Muscle of back (tissue), 13 donors: ENCODE measurements at places on chromosomes 6 and 20. TPM values are rescaled to one million over a fixed set of nuclear protein-coding genes. Genes with fewer than 3 reads are reported as not detected.
A peak's percentile ranks its signal among the peaks of the same experiment; 100 is the strongest.

DNA sequence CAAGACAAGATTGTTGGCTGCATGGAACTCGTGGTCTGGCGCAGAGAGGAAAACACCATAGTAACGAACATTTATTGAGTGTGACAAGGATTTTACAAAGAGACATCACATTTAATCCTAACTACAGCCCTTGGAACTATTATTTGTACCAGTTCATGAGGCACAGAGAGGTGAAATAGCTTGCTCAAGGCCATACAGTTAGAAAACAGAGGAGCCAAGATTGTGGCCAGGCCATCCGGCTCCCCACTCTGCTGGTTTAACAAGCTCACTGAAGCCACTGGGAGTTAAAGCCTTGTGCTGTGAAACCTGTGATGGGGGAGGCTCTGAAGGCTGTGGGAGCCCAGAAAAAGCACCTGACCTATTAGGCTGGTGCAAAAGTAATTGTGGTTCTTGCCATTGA, 74.9 kb upstream of the ZNFX1 start:
- no peak for DNase-seq

Gene KCNB1
- 10.3 TPM for polyA plus RNA-seq

GRCh38 chr20:19495905-19496703, 262.0 kb upstream of the RIN2 start:
- no peak for DNase-seq

Gene IL17F
- not detected for polyA plus RNA-seq

GRCh38 chr6:9810286-9810685, 604.6 kb downstream of the TFAP2A start:
- no peak for DNase-seq

Gene MLIP
- polyA plus RNA-seq: 58.1 TPM

DNA sequence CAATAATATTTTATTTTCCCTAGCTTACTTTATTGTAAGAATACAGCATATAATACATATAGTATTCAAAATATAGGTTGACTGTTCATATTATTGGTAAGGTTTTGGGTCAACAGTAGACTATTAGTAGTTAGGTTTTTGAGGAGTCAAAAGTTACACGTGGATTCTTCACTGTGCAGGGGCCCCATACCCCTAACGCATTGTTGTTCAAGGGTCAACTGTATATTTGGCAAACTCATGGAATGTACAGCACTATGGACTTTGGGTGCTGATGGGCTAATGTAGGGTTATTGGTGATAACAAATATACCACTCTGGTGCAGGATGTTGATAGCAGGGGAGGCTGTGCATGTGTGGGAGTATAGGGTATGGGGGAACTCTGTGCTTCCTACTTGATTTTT, 397.2 kb downstream of the BCKDHB start:
- DNase-seq: no peak

DNA sequence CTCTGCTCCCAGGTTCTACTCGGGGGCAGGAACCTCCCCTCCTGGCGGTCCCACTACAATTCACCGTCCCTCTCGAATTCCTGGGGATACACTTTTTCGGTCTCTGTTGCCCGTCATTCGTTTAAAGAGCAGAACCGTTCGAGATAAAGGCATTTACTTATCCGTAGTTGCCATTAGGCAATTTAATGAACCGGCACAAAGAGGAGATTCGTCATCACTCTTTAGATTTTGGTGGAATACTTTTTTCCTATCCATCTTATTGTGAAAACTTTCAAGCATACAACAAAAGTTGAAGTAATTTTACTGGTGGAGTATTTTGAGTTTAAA, 1.2 kb upstream of the CD24 start:
- DNase-seq: no peak

DNA sequence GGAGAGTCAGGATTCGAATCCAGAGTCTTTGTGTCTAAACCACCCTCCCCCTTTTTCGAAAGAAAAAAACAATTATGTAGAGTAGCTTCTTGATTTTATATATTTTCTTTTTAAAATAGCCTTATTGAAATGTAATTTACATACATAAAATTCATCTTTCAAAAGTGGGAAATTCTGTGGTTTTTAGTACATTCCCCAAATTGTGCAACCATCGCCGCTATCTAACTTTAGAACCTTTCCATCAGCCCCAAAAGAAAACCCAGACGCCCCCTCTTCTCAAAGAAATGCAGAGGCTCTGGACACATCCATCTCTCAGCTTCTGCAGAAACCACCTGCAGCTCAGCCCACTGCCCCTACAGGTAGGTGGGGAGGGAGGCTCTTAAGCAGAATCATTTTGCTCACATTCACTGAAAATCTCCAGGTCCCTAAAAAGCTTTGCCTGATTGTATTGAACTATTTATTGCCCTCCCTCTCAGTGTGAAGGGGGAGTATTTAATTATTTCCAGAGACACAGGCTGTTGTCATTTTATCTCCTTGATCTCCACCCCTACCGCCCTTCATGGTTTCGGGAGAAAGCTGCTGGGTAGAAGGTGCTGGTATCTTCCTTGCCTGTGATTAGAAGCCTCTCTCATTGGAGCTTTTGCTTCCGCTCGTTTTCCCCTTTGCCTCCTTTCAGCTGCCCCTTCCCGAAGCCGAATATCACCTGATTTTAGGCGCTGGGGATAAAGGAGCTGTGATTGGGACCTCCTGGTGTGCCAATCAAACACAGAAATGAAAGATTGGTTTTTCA, 68.7 kb upstream of the KCNG1 start:
- no peak for DNase-seq

- DNase-seq: no peak
These were observed 82.4 kb downstream of the IRF4 start for GRCh38 chr6:473768-474452.

DNA sequence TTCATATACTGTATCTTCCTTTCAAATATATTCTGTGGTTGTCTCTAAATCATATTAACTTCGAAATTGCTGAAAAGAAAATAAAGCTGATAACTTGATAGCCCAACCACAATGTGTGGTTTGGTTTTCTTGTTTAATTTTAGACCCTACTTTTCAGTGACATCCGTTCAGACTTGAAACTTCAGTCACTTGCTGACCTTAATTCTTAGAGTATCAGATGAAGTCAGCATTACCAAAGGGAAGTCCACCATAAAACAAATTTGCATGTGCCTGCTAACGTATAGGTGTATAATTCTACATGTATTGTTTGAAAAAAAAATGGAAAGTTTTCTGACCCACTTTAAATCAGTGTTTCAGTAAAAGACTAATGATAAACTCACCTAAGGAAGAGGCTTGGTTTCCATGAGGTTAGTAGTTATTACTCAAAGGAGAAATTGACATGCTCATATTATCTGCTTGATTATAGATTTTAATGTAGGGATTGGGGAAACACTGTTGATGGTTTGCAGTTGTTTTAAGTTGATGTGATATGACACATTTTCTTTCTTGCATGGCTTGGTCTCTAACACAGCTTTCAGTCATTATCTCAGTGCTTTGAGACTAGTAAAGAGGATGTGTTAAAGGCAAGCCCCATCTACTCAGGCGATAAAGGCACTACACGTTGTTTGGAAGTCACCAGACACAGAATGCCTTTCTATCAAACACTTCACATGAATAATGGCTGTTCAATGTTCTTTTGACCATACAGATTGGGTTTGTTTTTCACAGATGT, 5.2 kb upstream of the IL17A start:
- no peak for DNase-seq

Gene UNC5CL
- polyA plus RNA-seq: 3.0 TPM

Gene PRDM1
- 4.7 TPM for polyA plus RNA-seq

Gene MEI4
- polyA plus RNA-seq: 0.05 TPM

DNA sequence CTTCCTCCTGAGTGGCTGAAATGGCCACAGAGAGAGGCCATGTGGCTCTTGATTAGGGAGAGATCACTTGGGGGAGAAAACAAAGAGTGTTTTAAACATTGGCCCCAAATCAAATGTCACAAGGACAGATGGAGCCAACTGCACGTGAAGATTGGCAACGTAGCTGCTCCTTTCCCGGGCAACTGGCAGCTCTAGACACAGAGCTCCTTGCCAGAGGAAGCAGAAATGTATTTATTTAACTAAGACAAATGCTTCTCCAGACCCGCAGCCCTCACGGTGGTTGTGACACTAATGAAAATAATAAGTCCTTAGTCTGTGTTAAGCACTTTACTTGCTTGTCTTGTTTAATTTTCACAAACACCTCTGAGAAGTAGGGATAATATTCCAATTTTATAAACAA, 49.6 kb upstream of the DSN1 start:
- no peak for DNase-seq

- no peak for DNase-seq
These were observed 124.0 kb upstream of the ECI2 start for GRCh38 chr6:4259391-4259790.

GRCh38 chr20:15064741-15065140, 727.3 kb upstream of the FLRT3 start:
- no peak for DNase-seq

- no peak for DNase-seq
These were observed 364.1 kb downstream of the ARHGAP18 start for GRCh38 chr6:129345890-129346289.

GRCh38 chr6:35224720-35225119, 11.0 kb downstream of the SCUBE3 start:
- DNase-seq: no peak

GRCh38 chr20:62875419-62876361, 14.1 kb upstream of the TCFL5 start:
- DNase-seq: peak; percentile 76

DNA sequence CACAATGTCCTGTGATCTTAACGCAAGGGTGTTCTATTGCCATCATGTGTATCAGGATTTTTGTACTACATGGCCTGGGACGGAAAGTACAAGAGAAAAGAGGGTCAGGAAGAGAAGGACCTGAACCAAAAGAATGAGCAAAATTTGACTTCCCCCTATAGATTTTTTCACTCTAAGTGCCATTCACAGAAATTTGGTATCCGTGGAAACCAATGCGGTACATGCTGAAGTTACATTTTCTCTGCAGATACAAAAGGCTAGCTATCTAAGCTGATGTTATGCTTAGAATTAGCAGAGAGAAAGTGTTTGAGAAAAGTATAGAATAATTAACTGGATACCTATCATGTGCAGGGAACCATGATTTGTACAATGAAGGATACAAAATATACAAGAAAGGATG, 12.4 kb upstream of the PDE7B start:
- DNase-seq: no peak

Gene CD93
- 67.9 TPM for polyA plus RNA-seq

- DNase-seq: no peak
These were observed 138.1 kb upstream of the PTPN1 start for GRCh38 chr20:50371878-50372769.

DNA sequence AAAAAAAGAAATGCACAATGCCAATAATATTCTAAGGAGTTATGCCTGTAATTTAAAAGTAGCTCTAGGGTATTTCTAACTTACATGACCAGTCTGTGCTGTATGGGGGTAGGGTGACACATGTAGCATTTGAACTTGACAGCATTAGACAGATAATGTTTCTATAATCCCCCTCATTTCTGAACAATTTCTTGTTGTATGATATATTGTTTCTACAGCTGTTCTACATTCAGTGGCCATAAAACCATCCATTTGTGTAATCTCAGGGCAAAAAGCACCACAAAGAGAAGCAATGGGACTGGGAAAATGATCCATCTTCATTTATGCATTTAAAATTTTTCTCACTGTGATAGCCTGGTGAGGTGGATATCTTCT, 767.8 kb downstream of the TFAP2A start:
- DNase-seq: no peak

GRCh38 chr6:117676577-117677218, 1.4 kb downstream of the NUS1 start:
- no peak for DNase-seq

- DNase-seq: no peak
These were observed 39.3 kb downstream of the ATXN1 start for GRCh38 chr6:16721977-16722376.

Gene DNAAF9
- polyA plus RNA-seq: 14.9 TPM

Gene OXT
- not detected for polyA plus RNA-seq

GRCh38 chr20:31603822-31604566, 1.1 kb upstream of the ID1 start:
- DNase-seq: peak; percentile 96

DNA sequence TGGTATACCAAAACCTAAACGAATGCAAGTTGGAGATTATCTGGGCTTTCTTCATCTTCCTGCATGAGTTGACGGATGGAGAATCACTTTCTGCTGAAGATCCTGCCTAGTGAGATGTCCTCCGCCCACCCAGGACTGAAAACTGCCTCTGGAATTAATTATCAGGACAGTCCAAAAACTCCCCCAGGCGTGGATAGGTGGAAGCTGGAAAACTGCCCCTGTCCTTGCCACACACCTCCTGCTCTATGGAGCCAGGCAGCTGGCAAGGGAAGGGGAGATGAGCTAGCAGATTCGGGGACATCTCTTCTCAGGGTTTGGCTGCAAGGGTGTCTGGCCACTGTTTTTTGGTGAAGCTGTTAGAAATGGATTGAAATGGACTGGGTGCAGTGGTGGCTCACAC, 89.3 kb upstream of the ZNFX1 start:
- no peak for DNase-seq

DNA sequence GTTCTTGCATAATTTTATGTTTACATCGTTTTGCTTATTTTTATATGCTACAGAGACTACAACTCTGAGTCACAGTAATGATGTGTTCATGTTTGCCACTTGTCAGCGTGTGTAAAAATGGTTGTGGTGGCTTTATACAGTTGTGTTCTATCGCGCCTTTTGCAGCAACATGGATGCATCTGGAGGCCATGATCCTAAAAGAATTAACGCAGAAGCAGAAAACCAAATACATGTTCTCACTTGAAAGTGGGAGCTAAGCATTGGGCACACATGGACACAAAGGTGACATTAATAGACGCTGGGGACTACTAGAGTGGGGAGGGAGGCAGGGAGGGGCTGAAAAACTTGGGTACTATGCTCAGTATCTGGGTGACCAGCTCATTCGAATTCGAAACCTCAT, 996 bp upstream of the SEC23B start:
- no peak for DNase-seq

Gene PNPLA1
- 0.12 TPM for polyA plus RNA-seq

- no peak for DNase-seq
These were observed 32.0 kb downstream of the TM9SF4 start for GRCh38 chr20:32141465-32141980.

- no peak for DNase-seq
These were observed 314.1 kb upstream of the SGK1 start for GRCh38 chr6:134632024-134632423.

DNA sequence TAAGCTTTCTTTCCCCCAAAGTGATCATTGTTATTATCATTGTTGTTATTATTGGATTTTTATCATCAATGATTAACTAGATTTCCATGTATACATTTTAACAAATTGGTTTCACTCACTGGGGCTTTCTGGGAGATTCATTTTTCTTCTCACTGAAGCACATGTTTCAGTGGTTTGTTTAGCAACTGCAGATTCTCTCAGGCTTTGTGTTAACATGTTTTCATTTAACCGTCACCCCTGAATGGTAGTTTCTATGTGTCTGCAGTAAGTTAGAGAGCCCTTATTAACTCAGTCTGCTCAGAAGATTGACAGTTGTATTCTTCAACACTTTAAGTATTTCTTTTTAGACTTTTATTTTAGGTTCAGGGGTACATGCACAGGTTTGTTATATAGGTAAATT, 12.4 kb downstream of the ZKSCAN4 start:
- DNase-seq: no peak

- no peak for DNase-seq
These were observed 38.2 kb downstream of the ZBTB46 start for GRCh38 chr20:63792866-63793265.

GRCh38 chr20:55977690-55978459, 27.4 kb downstream of the CBLN4 start:
- peak; percentile 51 for DNase-seq

GRCh38 chr6:143205991-143206390, 145.3 kb downstream of the AIG1 start:
- DNase-seq: no peak

Gene OR2H1
- not detected for polyA plus RNA-seq
